ENCODE measurements at places on chromosomes 1 and 21.

- DNase-seq: no peak
Measured at GRCh38 chr1:239061770-239062169, 324.6 kb upstream of the CHRM3 start.

DNA sequence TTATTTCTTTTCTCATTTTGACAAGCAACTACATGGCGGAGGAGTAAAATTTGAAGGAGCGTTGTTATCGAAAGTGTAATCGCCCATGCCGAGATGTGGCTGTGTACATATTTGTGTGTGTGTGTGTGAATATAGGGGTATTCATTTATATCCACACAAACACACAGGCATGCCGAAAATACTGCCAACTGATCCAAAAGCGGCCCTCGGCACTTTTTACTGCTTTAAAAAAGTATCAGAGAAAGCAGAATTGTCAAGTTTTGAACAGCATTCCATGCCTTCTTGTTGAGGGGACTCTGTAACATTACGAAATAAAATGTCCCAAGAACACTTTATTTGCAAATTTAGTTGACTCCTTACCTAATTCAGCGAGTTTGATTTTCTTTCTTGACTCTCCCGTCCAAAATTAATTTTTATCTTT lies 1.1 kb downstream of the PBX1 start:
- DNase-seq: peak; percentile 74

- no peak for DNase-seq
Measured at GRCh38 chr1:106908689-106909088, 147.8 kb upstream of the PRMT6 start.

- DNase-seq: no peak
Measured at GRCh38 chr1:71533950-71534349, 453.1 kb upstream of the ZRANB2 start.

GRCh38 chr1:62951428-62951827 lies 167.5 kb downstream of the ATG4C start:
- peak; percentile 74 for DNase-seq

DNA sequence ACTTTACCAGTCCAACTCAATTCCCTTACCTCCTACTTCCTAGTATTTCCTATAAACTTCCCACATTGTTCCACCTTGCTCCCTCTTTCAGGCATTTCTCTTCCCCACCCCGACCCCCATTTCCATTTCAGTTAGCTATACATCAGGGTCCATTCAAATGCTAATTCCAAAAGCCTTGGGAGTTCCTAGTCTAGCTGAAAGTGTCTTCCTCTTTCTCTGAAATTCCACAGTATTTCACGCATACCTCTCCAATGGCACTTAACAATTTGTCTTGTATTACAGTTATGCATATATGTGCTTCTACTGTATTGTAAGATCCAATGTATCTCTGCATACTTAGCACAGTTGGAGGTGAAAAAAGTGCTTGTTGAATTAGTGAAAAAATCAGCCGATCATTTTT lies 94.9 kb downstream of the ZNF644 start:
- DNase-seq: no peak

- no peak for DNase-seq
Measured at GRCh38 chr1:205061227-205061626, 18.2 kb downstream of the CNTN2 start.

DNA sequence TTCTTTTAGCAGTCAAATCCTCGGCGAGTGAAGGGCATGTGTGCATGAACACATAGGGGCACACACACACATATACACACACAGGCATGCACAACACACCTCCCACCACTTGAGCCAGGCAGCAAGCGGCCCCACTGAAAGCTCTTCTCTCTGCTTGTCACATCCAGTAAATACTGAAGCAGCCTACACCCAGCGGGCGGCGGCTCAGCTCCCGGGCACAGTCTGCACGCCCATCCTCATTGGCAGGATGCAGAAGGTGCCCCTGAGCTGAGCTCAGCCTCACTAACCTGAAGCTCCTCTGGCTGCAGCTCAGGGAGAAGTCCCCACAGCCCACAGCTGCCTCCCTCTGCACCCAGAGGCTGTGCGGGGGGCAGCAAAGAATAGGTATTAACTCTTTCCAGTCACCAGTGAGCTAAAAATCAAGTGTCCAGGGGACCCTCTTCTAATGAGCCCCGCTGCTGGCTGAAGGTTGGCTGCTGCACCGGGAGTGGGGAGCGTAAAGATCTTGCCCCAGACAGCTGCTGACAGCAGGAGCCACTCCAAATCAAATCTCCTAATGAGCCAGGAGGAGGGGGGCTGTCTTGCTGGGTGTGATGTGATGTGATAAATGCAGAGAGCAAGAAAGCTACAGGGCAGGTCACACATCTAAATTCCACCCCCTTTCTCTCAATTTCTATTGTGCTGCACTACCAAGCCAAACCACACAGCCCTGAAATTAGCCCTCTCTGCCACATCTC lies 12.5 kb downstream of the RGS8 start:
- peak; percentile 96 for DNase-seq

DNA sequence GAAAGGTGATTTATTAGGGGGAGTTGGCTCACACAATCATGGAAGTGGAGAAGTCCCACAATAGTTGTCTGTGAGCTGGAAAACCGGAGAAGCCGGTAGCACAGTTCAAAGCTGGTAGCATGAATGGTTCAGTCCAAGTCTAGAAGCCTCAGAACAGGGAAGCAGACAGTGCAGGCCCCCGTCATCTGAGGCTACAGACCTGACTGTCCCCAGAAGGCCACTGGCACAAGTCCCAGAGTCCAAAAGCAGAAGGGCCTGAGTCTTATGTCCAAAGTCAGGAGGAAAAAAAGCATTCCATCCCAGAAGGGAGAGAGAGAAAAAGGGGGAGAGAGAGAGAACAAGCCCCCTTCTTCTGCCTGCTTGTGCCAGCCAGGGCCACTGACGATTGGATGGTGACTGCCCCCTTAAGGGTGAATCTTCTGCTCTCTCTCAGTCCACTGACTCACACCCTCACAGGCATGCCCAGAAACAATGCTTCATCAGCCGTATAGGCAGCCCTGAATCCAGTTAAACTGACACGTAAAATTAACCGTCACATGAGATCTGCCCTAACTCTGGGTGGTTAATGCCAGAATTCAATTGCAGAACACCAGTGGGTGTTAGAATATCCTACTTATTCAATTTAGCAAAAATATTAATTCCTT lies 49.3 kb upstream of the POU2F1 start:
- no peak for DNase-seq

GRCh38 chr1:93591676-93592550 lies 89.7 kb downstream of the BCAR3 start:
- peak; percentile 97 for DNase-seq

DNA sequence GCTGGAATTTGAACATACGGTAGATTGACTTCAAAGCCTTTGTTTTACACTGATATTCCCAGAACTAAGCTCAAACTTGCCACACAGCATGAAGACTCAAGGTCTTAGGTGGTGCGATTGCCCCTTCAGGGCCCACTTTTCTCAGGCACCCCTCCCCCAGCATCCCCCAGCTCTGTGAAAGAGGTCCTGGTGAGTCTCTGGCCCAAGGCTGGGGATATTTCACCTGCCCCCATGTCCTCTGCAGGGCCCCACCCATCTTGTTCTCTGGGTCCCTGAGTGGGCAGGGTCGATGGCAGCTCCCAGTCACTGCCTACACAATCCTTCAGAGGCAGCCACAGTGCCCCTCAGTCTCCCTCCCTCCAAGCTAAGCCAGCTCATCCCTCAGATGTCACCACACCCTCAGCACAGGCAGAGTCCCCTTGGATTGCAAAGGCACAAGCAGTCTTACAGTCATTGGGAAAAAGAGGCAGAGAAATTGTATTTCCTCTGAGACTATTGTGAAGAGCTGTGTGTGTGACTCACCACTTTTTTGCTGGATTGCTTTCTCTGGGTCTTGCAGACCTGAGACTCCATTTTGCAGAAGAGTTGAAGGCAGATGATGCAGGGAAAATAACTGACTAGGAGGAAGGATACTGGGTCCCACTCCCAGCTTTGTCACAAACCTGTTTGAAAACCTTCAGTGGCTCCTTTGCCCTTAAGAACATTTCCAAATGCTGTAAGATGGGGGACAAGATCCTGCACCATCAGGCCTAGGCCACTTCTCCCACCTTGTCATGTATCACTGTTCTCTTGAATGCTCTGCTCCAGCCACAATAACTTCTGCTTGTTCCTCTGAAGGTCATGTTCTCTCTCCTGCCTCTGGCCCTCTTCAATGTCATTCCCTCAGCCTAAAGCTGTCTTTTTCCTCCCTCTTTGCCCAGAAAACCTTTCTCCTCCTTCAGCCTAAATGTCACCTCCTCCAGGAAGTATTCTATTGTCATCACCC lies 119.1 kb upstream of the GRIK3 start:
- DNase-seq: no peak
